ENCODE measurements at places on chromosomes 6 and 20. TPM values are rescaled to one million over a fixed set of nuclear protein-coding genes. Genes with fewer than 3 reads are reported as not detected.

DNA sequence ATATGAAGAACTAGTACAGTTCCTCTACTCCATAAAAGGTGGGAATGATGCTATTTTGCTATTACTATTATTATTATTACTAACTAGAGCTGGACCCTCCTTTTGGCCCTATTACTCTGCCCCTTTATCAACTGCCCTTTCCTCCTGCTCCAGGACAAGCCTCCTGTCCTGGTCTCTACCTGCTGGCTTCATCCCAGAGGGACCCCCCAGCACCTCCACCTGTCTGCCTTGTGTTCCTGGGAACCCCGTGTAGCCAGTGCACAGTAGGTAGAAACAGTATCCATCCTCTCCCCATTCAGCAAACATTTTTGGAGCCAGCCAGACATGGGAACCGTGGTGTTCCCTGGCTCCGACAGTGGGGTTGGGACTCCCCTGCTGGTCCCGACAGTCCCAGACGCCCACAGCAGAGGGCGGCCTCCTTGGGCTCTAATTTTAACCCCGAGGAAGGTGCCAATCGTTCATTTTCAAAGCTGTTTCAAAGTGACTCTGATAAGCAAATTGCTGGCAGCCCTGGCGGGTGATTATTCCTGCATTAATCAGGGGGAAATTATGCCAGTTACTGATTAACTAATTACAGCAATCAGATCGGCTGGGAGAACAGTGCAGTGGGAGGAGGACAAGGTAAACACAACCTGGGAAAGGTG lies 44.2 kb upstream of the MDGA1 start:
- no peaks in the 10 kb centered on the region for H3K36me3 ChIP-seq
- H3K27me3 ChIP-seq: no peaks in the 10 kb centered on the region
- H3K4me1 ChIP-seq: no peaks in the 10 kb centered on the region
- DNase-seq: no peak

MTRF1L gene
- 11.5 TPM for total RNA-seq

- H3K36me3 ChIP-seq: peaks cover 10% of the 10 kb centered on the region
- no peak overlapping the region for H3K4me3 ChIP-seq
- no peaks in the 10 kb centered on the region for H3K4me1 ChIP-seq
- H3K27me3 ChIP-seq: no peaks in the 10 kb centered on the region
Observed at GRCh38 chr20:3378138-3378537, 29.3 kb downstream of the DNAAF9 start.

GRCh38 chr20:36988494-36988966 lies 37.0 kb upstream of the SAMHD1 start:
- no peaks in the 10 kb centered on the region for H3K36me3 ChIP-seq
- H3K4me1 ChIP-seq: peaks cover 3% of the 10 kb centered on the region
- no peaks in the 10 kb centered on the region for H3K27me3 ChIP-seq
- H3K4me3 ChIP-seq: no peak overlapping the region
- no peak for DNase-seq
- peak overlapping the region; percentile 37 for H3K27ac ChIP-seq

DNA sequence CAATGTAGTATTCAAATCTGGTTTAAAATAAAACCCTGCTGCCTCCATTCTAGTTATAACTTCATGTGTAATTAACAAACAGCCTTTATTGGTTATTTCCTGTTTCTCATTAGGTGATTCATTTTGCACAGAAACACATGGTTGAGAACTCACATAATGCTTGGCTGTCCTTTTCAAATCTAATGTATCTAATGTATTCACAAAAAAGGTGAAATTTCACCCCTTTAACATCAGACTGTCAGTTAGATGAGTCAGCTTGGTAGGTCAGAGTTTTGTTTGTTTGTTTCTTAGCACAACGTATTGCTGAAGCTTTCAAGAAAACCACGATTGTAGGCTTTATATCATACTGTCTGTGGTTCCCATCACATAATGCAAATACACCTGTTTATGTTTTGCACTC lies 78.7 kb upstream of the TMEM30A start:
- no peak for DNase-seq
- no peaks in the 10 kb centered on the region for H3K27me3 ChIP-seq
- H3K27ac ChIP-seq: no peak overlapping the region

ELOVL4 gene
- 41.6 TPM for total RNA-seq

DNA sequence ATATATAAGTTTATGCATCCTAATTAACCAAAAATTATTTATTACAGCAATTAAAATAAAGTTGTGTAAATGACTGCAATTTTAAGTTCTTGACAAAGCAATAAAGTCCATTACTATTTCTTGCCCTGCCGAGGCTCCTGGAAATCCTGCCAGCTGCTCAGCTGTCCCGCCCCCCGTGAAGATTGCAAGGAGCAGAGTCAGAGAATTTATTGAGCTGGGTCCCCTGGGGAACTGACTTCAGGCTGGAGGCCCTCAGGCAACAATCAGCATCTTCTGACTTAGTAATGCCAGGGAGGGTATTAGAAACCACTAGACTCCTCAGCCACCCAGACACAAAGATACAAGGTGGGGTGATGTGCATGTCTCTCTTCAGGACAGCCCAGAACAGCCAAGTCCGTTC lies 92.3 kb downstream of the EDN3 start:
- H3K27ac ChIP-seq: no peak overlapping the region
- no peaks in the 10 kb centered on the region for H3K4me1 ChIP-seq
- H3K36me3 ChIP-seq: no peaks in the 10 kb centered on the region
- no peak for DNase-seq

GNMT gene
- total RNA-seq: 3.0 TPM

DNA sequence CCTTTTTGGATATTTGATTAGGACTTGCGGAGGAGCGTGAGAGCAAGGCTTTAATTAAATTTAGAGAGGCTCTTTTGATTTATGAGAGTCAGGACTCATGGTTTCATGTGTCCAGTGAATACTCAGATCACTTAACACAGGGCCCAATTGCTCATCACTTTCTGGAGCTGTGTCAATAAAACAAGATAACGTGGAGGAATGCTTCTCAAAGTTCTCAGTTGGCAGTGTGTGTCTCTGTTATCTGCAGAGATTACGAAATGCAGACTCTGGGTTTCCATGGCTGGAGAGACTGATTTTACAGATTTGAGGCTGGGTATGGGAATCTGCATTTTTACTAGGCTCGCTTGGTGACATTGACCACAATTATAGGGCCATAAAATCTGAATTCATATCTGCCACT lies 335.8 kb upstream of the FLRT3 start:
- H3K36me3 ChIP-seq: no peaks in the 10 kb centered on the region
- H3K27me3 ChIP-seq: no peaks in the 10 kb centered on the region
- H3K4me1 ChIP-seq: no peaks in the 10 kb centered on the region
- no peak overlapping the region for H3K4me3 ChIP-seq

GRCh38 chr6:145531822-145532221 lies 203.5 kb downstream of the EPM2A start:
- no peaks in the 10 kb centered on the region for H3K27me3 ChIP-seq
- H3K27ac ChIP-seq: no peak overlapping the region
- DNase-seq: no peak
- H3K36me3 ChIP-seq: no peaks in the 10 kb centered on the region
- H3K4me3 ChIP-seq: no peak overlapping the region

CCDC170 gene
- total RNA-seq: 0.66 TPM

SPATA25 gene
- 3.1 TPM for total RNA-seq

GRCh38 chr20:29318871-29319461 lies 1938.5 kb upstream of the DEFB115 start:
- no peak overlapping the region for H3K27ac ChIP-seq
- no peaks in the 10 kb centered on the region for H3K27me3 ChIP-seq
- no peak for DNase-seq
- H3K36me3 ChIP-seq: no peaks in the 10 kb centered on the region

DNA sequence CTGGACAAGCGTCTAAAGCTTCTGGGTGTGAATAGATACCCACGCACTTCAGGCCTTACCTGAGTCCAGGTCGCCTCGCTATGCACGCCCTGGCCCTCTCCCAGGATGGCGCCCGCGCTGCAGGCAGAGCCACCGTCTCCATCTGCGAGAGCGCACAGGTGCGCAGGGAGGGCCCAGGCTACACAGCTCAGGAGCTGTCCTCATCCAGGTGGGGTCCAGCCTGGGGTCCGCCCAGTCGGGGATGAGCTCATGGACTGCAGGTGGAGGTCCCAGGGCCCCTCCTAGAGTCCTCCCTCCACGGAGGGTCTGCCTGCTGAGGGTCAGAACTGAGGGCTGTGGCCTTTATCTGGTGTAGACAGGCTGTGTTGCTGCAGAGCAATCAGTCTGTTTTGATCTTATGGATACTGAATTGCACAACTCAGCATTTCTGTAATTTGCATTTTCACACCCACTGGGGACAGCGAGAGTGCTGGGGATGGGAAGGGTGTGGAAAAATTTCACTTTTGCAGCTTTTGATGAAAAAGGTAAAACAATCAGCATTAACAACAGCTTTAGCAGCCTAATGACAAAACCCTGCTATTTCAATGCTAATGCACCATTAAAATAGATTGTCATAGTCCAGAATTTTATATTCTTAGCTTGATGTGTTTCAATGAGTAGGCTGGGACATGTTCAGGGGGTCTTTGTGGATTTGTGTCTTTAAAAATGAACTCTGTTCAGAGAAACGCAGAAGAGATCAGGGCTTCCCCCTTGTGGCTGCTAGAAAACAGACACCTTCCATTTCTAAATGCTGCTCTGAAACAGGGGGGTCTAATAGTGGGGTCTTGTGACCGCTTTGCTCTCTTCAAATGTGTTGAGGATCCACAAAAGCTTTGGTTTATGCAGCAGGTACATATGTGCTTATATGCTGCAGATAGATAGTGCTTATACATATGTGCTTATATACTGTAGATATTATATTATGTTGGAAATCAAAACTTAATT lies 77.8 kb upstream of the PHACTR3 start:
- no peaks in the 10 kb centered on the region for H3K36me3 ChIP-seq
- peaks cover 13% of the 10 kb centered on the region for H3K27me3 ChIP-seq
- DNase-seq: no peak
- no peak overlapping the region for H3K4me3 ChIP-seq

GRCh38 chr6:16585805-16586204 lies 175.5 kb downstream of the ATXN1 start:
- no peak for DNase-seq
- H3K27ac ChIP-seq: no peak overlapping the region
- H3K27me3 ChIP-seq: no peaks in the 10 kb centered on the region
- no peak overlapping the region for H3K4me3 ChIP-seq

- no peak overlapping the region for H3K4me3 ChIP-seq
- H3K27me3 ChIP-seq: no peaks in the 10 kb centered on the region
- no peaks in the 10 kb centered on the region for H3K36me3 ChIP-seq
- DNase-seq: no peak
Observed at GRCh38 chr20:53629436-53629835, 35.8 kb upstream of the ZNF217 start.

GRCh38 chr6:25874118-25874517 lies at the start of gene SLC17A3:
TSS of gene SLC17A3 (minus strand) at chr6:25874243. CDS start at chr6:25868387, 5,856 bp downstream.
- no peak for DNase-seq
- no peaks in the 10 kb centered on the region for H3K36me3 ChIP-seq
- H3K27ac ChIP-seq: no peak within 1 kb of the TSS
- no peak within 1 kb of the TSS for H3K4me3 ChIP-seq
- no peaks in the 10 kb centered on the region for H3K27me3 ChIP-seq
- H3K4me1 ChIP-seq: no peaks in the 10 kb centered on the region

DNA sequence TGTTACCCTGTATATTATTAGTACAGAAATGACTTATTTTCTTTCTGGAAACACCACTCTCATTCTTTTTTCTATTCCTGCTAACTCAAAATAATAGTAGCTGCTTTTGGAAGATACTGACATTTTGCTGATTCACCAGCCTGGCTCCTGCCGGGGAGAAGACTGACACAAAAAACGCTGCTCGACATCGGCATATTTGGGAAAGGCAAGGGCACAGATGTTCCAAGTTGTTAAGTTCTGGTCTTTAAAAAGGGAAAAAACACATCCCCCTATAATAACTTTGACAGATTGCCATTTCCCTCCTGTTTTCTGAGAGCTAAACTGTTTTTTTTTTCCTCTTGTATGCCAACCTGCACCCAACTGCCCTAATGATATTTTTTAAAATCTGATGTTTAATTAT lies 55.4 kb downstream of the CTNNBL1 start:
- no peaks in the 10 kb centered on the region for H3K27me3 ChIP-seq
- no peak overlapping the region for H3K27ac ChIP-seq
- peaks cover 29% of the 10 kb centered on the region for H3K36me3 ChIP-seq
- no peak for DNase-seq

GRCh38 chr6:45956176-45956575 lies 59.5 kb downstream of the CLIC5 start:
- H3K36me3 ChIP-seq: no peaks in the 10 kb centered on the region
- no peaks in the 10 kb centered on the region for H3K27me3 ChIP-seq
- H3K4me3 ChIP-seq: no peak overlapping the region
- H3K27ac ChIP-seq: no peak overlapping the region

- H3K4me3 ChIP-seq: no peak overlapping the region
- H3K27me3 ChIP-seq: no peaks in the 10 kb centered on the region
- DNase-seq: no peak
Observed at GRCh38 chr6:102389994-102390393, 996.5 kb downstream of the GRIK2 start.

GRCh38 chr20:57783196-57783595 lies 73.4 kb upstream of the PMEPA1 start:
- H3K27ac ChIP-seq: no peak overlapping the region
- no peak for DNase-seq
- H3K4me3 ChIP-seq: no peak overlapping the region
- no peaks in the 10 kb centered on the region for H3K36me3 ChIP-seq
- no peaks in the 10 kb centered on the region for H3K27me3 ChIP-seq

TGM3 gene
- total RNA-seq: 0.28 TPM

CUTA gene
- total RNA-seq: 136 TPM

HSPA12B gene
- 1.5 TPM for total RNA-seq

- no peaks in the 10 kb centered on the region for H3K27me3 ChIP-seq
- H3K27ac ChIP-seq: no peak overlapping the region
- no peak for DNase-seq
- H3K4me3 ChIP-seq: no peak overlapping the region
- H3K36me3 ChIP-seq: no peaks in the 10 kb centered on the region
Observed at GRCh38 chr6:78526432-78526831, 340.9 kb upstream of the IRAK1BP1 start.

DNA sequence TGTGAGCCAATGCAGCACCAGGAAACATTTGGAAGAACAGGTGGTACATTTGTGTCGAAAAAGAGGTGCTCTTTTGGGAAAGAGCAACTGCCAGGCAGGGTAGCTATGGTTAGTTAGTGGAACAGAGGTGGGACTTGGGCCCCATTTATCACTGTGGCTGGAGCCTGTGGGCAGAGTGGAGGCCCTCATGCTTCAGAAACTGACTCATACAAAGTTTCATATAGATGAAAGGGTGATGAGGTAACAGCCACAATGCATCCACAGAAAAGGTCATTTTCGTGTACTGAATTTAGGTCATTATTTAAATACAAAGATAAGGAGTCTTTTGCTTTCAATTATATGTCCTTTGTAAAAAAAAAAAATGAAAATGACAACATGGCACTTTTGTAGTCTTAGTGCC lies 76.4 kb upstream of the HS3ST5 start:
- H3K27me3 ChIP-seq: no peaks in the 10 kb centered on the region
- no peaks in the 10 kb centered on the region for H3K36me3 ChIP-seq
- H3K27ac ChIP-seq: no peak overlapping the region
- no peak for DNase-seq
- H3K4me1 ChIP-seq: no peaks in the 10 kb centered on the region
- no peak overlapping the region for H3K4me3 ChIP-seq

- no peak for DNase-seq
- H3K27ac ChIP-seq: peak overlapping the region; percentile 92
- no peaks in the 10 kb centered on the region for H3K27me3 ChIP-seq
- H3K36me3 ChIP-seq: peaks cover 21% of the 10 kb centered on the region
- H3K4me1 ChIP-seq: peaks cover 6% of the 10 kb centered on the region
Observed at GRCh38 chr6:37432590-37432915, 468 bp upstream of the CMTR1 start.

- no peaks in the 10 kb centered on the region for H3K36me3 ChIP-seq
- no peaks in the 10 kb centered on the region for H3K4me1 ChIP-seq
- no peak for DNase-seq
Observed at GRCh38 chr20:48189181-48189580, 403.9 kb upstream of the SULF2 start.

GRCh38 chr20:1469925-1470571 lies 3.4 kb upstream of the NSFL1C start:
- H3K4me3 ChIP-seq: no peak overlapping the region
- no peak overlapping the region for H3K27ac ChIP-seq
- H3K4me1 ChIP-seq: peaks cover 17% of the 10 kb centered on the region
- DNase-seq: no peak
